ENCODE measurements at places on chromosomes 4 and X. TPM values are rescaled to one million over a fixed set of nuclear protein-coding genes. Genes with fewer than 3 reads are reported as not detected.

- no peak for DNase-seq
- H3K4me1 ChIP-seq = no peaks in the 10 kb centered on the region
- H3K27ac ChIP-seq = no peak overlapping the region
- H3K36me3 ChIP-seq = no peaks in the 10 kb centered on the region
- H3K4me3 ChIP-seq = no peak overlapping the region
These were observed 152.3 kb upstream of the PRDX4 start for GRCh38 chrX:23515028-23515427.

- DNase-seq = no peak
- no peak overlapping the region for H3K27ac ChIP-seq
- H3K4me1 ChIP-seq = no peaks in the 10 kb centered on the region
These were observed 25.1 kb upstream of the CCDC149 start for GRCh38 chr4:24937917-24938281.

- no peak for DNase-seq
- no peak overlapping the region for H3K27ac ChIP-seq
- H3K4me1 ChIP-seq = no peaks in the 10 kb centered on the region
- no peak overlapping the region for H3K4me3 ChIP-seq
- peaks cover 5% of the 10 kb centered on the region for H3K27me3 ChIP-seq
- no peaks in the 10 kb centered on the region for H3K36me3 ChIP-seq
These were observed 153.9 kb downstream of the KDR start for GRCh38 chr4:54971474-54971950.

DNA sequence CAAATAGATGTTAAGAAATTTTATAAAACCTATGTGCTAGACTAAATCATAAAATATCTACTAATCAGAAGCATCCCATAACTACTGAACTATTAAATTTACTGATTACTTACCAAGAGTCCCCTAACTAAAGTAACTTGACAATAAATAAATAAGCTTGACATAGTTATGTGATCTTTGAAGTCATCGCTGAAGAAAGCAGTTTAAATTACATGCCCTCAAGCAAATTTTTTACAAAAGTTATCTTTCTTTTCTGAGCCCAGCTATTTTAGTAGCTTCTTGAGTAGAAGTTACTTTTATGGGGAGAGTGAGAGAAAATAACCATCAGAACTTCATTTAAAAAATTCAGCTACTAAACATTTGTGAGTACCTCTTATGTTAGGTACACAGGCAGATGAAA lies 150.9 kb upstream of the FAM241A start:
- peaks cover 11% of the 10 kb centered on the region for H3K4me1 ChIP-seq
- no peak overlapping the region for H3K4me3 ChIP-seq
- no peak overlapping the region for H3K27ac ChIP-seq

DNA sequence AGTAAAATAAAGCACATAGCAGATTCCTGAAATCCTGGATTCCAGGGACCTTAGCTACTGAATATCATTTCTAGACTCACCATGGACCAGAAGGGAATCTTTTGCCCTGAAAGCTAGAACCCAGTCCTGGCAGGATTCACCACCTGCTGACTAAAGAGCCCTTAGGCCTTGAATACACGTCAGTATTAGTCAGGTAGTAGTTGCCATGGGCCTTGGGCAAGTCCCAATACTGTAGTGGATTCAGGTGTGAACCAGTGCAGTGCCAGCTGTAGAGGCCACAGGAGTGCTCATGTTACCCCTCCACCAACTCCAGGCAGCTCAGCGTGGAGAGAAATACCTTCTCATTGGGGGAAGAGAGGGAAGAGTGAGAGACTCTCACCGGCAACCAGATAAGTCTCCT lies 64.1 kb upstream of the UBQLN2 start:
- no peak overlapping the region for H3K27ac ChIP-seq
- H3K36me3 ChIP-seq = no peaks in the 10 kb centered on the region
- H3K27me3 ChIP-seq = peaks cover 6% of the 10 kb centered on the region
- H3K4me3 ChIP-seq = no peak overlapping the region
- no peak for DNase-seq
- no peaks in the 10 kb centered on the region for H3K4me1 ChIP-seq

The GRIA3 gene
- not detected for total RNA-seq

Measured in activated B cell treated with CpG ODN at 0.5 μM for 24 hours (primary cell).